ENCODE measurements at places on chromosomes 4 and X.

- DNase-seq, result no peak
These were observed 46.3 kb downstream of the ALPK1 start for GRCh38 chr4:112343330-112344080.

DNA sequence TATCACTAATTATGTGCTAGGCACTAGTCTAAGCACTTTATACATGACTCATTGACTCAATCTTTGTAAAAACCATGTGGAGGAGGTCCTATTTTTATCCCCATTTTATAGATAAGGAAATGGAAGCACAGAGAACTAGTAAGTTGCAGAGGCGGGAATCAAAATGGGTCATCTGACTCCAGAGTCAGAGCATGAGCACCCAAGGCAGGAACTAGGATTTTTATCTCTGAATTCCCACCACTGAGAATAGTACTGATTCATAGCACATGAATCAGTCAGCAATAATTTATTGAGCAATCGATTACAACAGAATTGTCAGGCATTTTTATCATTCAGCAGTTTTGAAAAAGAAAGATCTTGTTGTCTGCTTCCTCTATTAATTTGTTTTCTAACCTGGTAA is 19.3 kb downstream of the SCARB2 start:
- DNase-seq, result no peak

DNA sequence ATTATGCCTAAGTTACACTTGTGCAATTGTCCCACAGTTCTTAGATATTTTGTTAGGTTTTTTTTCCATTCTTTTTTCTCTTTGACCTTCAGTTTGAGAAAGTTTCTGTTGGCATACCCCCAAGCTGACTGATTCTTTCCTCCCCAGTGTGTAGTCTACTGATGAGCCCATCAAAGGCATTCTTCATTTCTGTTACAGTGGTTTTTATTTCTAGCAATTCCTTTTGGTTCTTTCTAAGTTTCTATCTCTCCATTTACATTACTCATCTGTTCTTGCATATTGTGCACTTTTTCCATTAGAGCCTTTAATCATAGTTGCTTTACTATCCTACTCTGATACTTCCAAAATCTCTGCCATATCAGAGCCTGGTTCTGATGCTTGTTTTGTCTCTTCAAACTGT is 31.9 kb downstream of the CASP6 start:
- no peak for DNase-seq

DNA sequence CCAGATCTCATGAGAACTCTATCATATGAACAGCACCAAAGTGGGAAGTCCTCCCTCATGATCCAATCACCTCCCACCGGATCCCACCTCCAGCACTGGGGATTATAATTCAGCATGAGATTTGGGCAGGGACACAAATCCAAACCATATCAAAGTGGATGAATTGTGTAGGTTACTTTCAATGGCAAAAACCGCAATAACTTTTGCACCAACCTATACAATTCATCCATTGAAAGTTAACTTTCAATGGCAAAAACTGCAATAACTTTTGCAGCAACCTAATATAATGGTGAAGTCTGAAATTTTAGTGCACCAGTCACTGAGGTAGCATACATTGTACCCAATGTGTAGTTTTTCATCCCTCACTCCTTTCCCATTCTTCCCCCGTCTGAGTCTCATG is 16.6 kb downstream of the STK32B start:
- DNase-seq, result no peak

DNA sequence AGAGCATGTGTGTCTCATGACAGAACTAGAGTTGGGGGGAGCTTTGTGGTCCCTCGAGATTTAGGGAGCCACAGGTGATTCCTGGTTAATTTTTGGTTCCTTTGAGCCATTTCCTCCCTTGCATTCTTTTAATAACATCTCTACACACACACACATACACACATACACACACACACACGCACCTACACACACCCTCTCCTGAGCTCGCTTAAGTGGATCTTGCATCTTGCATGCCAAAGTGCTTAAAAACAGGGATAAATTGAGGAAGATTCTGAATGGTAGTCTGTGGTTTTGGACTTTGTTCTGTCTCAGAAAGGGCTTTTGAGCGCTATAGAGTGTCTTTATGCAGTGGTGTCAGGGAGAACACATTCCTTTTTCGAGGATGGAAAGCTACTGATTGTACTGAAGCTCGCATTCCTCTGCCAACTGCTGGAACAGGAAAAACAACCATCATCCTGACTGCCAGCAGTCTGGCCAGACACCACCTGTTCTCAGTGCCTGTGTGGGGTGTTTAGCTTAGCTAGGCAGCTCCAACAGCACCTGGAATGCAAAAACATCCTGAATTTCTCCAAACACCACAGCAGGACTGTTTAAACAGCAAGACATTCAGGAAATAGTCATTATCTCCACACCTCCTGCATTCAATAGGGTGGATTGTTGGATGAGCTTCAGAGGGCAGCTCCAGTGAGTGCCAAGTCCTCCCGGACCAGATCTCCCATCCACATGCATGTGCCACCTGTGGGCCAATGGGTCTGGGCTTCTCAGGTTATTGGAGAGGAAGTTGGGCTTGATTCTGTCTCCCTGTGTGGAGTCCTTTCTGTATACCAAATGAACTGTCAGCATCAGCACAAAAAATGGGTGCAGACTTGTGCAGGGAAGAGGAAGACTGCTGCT is 21.9 kb upstream of the IGFBP7 start:
- no peak for DNase-seq

DNA sequence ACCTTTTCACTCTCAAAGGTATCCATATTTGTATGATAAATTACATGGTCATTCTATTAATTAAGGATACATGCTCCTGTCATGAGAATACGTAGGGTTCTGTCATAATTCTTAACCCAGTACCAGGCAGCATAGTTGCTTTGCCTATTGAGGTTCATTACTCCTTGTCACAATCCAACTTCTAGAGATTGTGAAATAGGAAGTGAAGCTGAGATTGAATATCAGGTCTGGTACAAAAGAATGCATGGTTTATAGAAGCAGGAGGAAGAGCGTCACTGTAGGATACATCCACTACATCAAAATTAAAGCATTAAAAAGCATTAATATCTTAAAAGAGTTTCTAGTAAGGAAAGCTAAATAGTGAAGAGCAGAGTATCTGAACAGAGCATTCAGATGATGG is 647.0 kb downstream of the IQCM start:
- no peak for DNase-seq

- DNase-seq, result no peak
These were observed 161.6 kb upstream of the SPRY1 start for GRCh38 chr4:123234955-123235354.

GRCh38 chrX:12002876-12003275 is 135.4 kb upstream of the FRMPD4 start:
- no peak for DNase-seq

DNA sequence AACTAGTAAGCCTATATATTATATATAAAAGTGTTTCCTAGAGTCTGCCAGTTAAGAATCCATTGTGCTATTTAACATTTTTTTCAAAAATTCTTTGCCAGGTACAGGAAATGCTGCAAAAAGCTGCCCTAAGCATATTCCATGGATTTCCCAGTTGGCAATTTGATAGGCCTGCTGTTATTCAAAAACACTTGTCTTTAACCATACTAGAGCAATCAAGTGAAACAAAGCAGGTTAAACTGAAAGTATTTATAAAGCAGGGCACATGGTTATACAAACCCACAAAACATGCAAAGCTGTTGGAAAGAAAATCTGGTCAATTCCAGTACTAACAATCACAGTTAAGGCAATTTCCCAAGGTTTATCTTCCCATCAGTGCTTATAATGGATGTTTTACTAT is 159.9 kb downstream of the UNC5C start:
- no peak for DNase-seq

- no peak for DNase-seq
These were observed 11.5 kb upstream of the TBC1D1 start for GRCh38 chr4:37879365-37879764.

- DNase-seq, result no peak
These were observed 22.6 kb downstream of the SLC25A4 start for GRCh38 chr4:185165605-185166063.

GRCh38 chr4:14767142-14767541 is 235.1 kb upstream of the CPEB2 start:
- DNase-seq, result no peak

GRCh38 chr4:21290562-21290961 is 590.3 kb downstream of the PACRGL start:
- DNase-seq, result no peak

- DNase-seq, result no peak
These were observed 82.4 kb downstream of the PRDM5 start for GRCh38 chr4:120839974-120840751.

- no peak for DNase-seq
These were observed 64.8 kb downstream of the GLRA3 start for GRCh38 chr4:174764105-174764729.

- DNase-seq, result no peak
These were observed 200.0 kb downstream of the IL1RAPL1 start for GRCh38 chrX:28787206-28787605.

DNA sequence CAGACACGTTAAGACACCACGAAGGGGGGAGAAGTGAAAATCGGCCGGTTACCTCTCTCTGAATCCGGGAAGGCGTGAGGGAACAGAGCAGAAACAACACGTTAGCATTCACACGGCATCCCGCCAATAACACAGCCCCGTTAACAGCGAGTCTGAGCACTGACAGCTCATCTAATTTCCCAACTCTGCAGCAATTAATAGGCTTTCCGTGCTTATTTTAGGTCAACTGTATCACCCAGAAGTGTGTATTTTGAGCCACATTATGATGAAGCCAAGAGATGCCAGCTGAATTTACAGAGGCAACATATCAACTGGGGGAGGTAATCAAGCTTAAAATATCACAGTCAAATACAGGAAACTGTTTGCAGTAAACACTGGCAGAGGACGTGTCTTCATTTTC is 92.6 kb downstream of the NSUN7 start:
- no peak for DNase-seq

GRCh38 chr4:85495621-85496020 is 20.7 kb downstream of the ARHGAP24 start:
- DNase-seq, result no peak

- DNase-seq, result peak; percentile 58
These were observed 738.2 kb downstream of the ADGRL3 start for GRCh38 chr4:61938250-61938846.

DNA sequence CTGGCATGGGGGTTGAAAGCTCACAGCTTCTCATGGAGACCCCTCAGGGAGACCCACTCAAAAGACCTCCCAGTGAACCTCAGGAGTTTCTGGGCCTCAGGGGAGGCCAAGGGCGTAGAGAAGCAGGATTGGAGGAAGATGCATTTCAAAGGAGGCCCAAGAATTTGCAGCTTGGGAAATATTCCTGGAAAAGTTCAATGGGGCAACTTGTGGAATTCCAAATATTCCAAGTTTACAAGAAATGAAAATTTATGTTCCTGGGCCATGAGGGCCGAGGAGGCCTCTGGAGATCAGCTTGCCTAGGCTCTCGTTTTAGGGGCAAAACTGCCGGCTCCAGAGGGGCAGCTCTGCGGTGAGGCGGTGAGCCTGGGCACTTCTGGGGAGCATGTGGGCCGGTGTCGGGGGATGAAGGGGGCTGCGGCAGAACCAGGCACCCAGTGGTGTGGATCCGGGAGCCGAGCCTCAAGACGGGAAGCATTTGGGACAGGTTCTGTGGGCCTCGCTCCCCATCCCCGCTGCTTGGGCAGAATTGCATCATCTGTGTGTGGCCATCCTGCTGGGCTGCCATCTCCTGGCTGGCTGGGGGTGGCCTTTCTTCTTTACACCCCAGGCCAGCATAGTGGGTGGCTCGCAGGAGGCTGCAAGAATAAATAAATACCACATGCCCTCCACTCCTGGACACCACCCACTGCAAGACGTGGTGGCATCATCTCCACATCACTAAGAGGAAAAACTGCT is 54.6 kb upstream of the GPR78 start:
- no peak for DNase-seq

DNA sequence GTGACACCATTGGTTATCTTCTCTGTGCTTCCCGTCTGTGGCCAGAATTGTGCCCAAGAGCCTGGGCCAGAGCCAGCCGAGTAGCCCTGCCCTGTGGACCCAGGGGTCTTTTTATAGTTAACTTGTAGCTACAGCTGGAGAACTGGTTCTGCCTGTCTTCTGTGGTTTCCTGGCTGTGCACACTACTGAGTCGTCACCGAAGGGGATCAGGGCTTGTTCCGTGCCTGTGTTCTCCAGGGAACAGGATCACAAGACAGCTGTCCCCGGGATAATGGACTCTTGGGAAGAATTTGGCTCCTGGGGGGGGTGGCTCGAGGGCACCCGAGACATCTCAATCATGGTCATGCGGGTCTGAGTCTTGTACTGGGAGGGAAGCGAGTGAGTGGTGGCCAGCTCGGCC is 22.1 kb upstream of the OPN1LW start:
- DNase-seq, result no peak

DNA sequence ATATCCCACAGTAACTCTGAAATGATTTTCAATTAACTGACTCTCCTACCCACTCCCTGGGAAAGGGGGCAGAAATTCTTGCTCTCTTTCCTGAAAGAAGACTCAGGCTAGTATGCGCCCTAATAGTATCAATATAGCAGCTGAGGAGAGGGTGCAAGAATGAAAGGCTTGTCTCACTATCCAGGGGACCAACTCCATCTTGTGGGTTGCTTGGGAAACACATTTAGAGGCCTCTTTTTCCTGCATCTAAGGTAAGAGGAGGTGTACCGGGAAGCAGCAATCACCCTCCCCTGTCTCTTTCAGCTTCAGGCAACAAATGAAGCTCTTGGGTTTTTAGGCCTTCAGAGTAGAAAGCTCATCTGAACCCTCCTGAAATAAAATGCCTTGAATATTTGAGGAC is 11.3 kb downstream of the TMEM255A start:
- no peak for DNase-seq

- peak; percentile 45 for DNase-seq
These were observed 17.1 kb upstream of the MAP7D3 start for GRCh38 chrX:136268051-136269048.

- DNase-seq, result no peak
These were observed 81.0 kb downstream of the SORBS2 start for GRCh38 chr4:185730849-185731608.

- DNase-seq, result no peak
These were observed 696 bp upstream of the CA5B start for GRCh38 chrX:15737190-15737958.

GRCh38 chrX:41737065-41737464 is 13.1 kb downstream of the GPR82 start:
- DNase-seq, result no peak

- no peak for DNase-seq
These were observed 611.2 kb downstream of the RPA4 start for GRCh38 chrX:97494756-97495372.

- no peak for DNase-seq
These were observed 49.6 kb downstream of the JADE1 start for GRCh38 chr4:128858879-128859671.

GRCh38 chr4:128388352-128388630 is 100.7 kb upstream of the PGRMC2 start:
- no peak for DNase-seq

DNA sequence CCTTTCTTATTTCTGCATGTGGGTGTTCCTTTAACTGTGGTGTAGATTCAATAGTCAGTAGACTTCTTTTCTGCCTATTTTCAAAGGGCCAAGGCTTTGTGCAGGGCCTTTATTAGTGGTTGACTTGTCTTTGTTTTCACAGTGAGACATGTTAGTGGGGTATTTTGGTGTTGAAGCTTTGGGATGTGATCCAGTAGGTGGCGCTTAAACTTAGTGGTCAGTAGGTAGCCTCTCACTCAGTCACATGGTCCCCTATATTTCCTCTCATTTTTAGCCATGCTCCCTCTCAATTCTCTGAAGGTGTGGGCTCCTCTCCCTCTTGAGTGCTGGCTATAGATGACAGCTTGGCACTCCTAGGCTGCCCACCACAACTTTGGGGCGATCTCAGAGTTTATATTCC is 23.4 kb upstream of the SLC10A7 start:
- DNase-seq, result peak; percentile 24

Measured in BE2C (cell line).